ENCODE measurements at places on chromosomes 1 and 21. TPM values are rescaled to one million over a fixed set of nuclear protein-coding genes. Genes with fewer than 3 reads are reported as not detected.

- DNase-seq = no peak
Observed at GRCh38 chr1:179190861-179191260, 38.6 kb downstream of the ABL2 start.

DNA sequence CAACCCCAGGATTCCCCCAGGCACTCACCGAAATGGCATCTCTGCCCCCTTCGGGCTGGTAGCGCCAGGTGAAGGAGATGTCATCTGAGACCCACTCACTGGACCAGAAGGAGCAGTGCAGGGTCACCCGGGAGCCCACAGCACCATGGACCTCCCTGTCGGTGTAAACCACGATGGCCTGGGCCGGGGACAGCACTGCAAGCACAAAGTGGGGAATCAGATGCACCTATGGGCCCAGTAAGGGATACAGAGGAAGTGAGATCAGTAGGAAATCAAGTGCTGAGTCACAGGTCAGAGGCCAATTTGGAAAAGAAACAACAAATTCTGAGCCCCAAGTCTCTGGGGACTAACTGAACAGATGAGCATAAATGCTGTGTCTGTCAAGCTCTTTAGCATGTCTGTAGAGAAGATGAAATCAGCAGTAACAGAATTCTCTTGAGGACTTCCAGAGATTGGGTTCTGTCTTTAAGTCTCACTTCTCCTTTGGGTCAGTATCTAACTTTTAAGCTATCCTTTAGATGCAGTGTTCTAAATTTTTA lies 2.5 kb downstream of the MPZ start:
- no peak for DNase-seq

- no peak for DNase-seq
Observed at GRCh38 chr1:20165522-20165951, 20.4 kb upstream of the UBXN10 start.

DNA sequence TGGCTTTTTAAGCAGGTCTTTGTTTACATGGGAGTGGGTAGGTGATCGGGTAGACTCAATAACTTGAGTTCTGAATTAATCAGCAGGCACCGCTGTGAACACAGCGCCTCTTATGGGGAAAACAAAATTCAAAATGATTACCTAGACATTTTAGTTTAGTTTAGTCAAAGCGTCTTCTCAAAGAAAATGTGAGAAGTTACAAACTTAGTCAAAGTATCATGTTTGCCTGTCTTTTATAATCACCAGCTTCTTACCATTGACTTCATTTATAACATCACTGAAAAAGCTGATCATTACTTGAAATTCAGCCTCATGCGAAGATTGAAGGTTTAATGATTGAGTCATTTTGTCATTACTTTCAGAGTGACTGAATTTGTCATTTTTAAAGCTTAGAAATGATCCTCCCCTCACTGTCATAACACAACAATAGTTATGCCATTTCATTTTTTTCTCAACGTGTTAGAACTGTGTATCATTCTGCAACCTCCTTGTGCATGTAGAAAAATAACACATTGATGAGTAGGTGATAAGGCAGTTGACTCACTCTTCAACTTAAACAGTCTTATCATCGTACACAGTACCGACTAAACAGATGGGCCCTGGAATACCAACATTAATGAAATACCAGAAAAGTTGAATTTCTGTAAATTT lies 188.5 kb downstream of the NFIA start:
- no peak for DNase-seq

- DNase-seq = no peak
Observed at GRCh38 chr1:228429007-228429406, 12.3 kb upstream of the TRIM17 start.

DNA sequence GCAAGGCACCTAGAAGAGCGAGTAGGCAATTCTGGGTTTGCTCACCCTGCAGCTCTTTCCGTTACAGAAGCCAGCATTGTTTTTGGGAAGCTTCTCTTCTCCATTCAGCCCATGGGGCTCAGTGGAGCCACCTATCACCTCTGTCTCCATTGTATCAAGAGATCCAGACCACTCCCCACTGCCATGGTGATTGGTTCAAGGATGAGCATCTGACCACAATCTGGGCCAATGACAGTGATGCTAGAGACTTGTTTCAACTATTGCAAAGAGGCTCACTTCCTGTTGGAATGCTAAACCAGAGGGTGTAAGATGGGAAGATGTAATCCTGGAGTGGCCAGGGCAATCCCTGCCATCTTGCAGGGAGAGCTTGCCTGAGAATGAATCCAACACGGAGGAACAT lies 6.6 kb downstream of the SPATA21 start:
- DNase-seq = no peak

DNA sequence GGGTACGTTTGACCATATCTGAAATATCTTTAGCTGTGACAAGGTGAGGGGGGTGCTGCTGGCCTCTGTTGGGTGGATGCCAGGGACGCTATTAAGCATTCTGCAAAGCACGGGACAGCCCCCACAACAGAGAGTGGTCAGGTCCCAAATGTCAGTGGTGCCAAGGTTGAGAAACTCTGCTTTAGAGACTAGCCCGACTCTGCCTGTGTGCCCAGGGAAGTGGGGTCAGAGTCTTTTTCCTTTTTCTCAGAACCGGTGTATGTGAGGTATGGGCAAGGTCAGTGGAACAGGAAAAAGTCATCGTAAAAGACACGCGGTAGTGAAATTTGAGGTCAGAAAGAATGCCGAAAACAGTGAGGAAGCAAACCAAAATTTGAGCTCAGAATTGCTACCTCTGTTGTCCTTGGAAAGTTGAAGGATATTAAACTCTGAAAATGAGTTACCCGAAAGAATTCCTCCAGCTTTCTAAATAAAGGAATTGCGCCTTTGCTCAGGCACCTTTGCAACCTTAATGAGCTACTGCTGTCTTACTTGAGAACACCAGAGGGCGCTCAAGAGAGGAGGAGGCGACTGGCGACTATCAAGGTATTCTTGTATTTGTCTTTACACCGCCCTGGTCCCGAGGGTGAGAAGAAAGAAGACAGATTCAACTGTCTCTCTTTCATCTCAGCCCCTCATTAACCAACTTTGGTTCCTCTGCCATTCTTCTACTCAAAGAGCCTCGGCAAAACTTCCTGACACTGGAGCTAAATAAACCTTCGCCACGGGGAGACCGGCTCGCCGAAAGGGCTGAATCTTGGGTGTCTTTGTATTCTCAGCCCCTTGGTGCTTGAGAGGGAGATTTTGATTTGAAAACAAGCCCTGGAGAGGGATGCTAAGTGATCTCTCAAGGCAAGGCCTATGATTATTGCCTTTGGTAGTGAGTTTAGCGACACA lies 85.4 kb upstream of the OLIG2 start:
- no peak for DNase-seq

- no peak for DNase-seq
Observed at GRCh38 chr1:10569531-10569930, 94.8 kb downstream of the PEX14 start.

- DNase-seq = no peak
Observed at GRCh38 chr1:52182874-52183400, 41.0 kb downstream of the ZFYVE9 start.

GRCh38 chr1:110133436-110133835 lies 16.9 kb upstream of the SLC6A17 start:
- DNase-seq = no peak

GRCh38 chr1:31734582-31735107 lies 29.5 kb downstream of the ADGRB2 start:
- no peak for DNase-seq

GRCh38 chr1:74280642-74281396 lies 45.6 kb downstream of the TNNI3K start:
- DNase-seq = no peak

DNA sequence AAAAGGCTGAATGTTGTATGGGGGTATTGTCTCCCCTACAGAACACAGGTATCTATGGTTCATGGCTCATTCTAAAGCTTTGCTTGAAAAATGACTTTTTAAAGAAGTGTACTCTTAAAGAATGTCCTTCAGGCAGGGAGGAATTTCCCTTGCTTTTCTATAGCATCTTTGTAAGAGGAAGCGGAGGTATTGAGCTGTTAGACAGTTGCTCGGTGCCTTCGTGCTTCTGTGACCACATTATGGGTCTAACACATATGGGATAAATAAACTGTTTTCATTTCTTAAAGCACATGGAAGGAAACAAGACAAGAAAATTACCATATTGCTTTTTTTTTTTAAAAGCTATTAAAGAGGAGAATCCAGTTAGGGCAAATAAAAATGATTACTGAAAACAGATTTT lies 182.9 kb downstream of the NTNG1 start:
- no peak for DNase-seq

DNA sequence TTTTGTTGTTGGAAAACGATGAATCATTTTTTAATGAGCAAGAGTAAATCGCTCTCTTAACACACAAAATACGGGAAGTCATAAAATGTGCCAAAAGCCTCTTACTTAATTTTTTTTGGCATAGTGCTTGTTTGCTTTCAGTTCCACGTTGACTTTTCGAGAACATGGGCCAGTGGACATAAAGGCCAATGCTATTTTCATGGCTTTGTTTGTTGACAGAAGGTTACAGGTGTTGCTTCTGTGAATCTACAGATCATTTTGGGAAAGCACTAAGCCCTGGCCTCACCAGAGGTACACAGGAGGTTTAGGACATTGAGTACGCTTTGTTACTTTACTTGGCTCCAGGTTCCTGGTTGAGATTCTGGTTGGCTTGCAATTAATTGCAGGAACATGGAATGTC lies 199.4 kb upstream of the HMCN1 start:
- peak; percentile 6 for DNase-seq

Gene CFAP126
- polyA plus RNA-seq = 15.3 TPM

Gene ITPKB
- polyA plus RNA-seq = 23.8 TPM

Gene FGR
- 4.4 TPM for polyA plus RNA-seq

Gene AIRE
- 0.06 TPM for polyA plus RNA-seq

Gene ETV3L
- polyA plus RNA-seq = not detected
